ENCODE measurements at places on chromosomes 1 and 21.

GRCh38 chr1:229863651-229864545 lies 203.1 kb upstream of the GALNT2 start:
- no peak for DNase-seq

DNA sequence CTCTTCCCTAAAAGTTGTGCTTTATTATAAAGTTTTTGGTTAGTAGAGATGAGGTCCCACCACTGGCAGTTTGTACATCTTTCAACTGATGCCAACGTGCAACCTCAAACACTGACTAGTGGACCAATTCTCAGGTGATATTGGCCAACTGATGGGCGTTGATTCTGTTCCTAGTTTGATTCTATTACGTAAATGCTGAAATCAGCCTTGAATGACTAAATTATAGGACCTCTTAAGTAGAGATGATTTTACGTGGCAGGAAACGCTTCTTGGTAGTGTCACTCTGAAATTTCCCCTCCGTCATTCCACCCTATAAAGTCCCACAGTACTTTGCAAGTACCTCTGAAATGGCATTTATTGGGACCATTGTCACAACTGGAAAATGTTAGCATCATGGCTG lies 8.8 kb upstream of the FNDC7 start:
- DNase-seq = no peak

- peak; percentile 49 for DNase-seq
Measured at GRCh38 chr1:231590453-231591198, 36.0 kb upstream of the DISC1 start.

DNA sequence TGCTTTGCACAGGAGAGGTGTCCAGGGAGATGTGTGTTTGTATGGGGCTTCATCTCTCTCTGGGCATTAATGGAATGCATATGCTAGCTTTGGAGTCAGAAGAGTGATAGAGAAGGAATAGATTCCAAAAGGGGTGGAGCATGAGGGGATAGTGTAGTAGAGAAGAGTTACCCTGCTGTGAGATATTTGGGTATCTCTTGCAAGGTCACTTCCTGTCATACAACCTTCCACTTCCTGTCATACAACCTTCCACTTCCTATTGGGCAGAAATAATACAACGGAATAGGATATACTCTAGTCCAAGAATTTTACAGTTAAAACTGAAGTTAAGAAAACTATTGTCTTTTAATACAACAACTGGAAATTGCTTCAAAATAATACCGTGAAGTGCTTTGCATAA lies 351.8 kb upstream of the FMN2 start:
- DNase-seq = no peak

DNA sequence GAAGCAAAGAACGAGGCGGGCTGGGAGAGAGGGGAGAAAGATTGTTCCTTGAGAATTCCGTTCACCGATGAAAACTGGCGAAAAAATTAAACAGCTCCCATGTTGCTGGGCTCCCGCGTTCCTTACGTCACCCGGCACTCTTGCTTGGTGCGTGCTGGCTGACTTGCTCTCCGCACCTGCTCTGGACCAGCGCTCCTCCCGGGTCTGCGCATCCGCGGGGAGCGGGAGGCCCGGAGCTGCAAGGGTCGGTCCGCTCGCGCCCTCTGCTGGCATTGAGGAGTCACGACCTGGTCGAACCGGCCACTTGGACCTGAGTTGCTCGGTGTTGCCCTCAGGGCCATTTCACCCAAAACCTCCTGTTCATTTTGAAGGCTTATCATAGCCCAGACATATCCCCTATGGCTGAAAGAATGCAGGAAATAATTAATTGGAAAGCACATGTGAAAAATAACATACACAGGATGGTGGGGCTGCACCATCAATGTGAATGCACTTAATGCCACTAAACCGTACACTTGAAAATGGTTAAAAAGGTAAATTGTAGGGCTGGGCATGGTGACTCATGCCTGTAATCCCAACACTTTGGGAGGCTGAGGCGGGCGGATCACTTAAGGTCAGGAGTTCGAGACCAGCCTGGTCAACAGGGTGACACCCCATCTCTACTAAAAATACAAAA lies 98.9 kb upstream of the BACE2 start:
- peak; percentile 8 for DNase-seq

GRCh38 chr1:220594356-220594755 lies 66.4 kb downstream of the MARK1 start:
- no peak for DNase-seq

GRCh38 chr1:85342207-85342606 lies 65.8 kb upstream of the BCL10 start:
- DNase-seq = no peak

GRCh38 chr1:48878191-48878940 lies 101.7 kb upstream of the BEND5 start:
- DNase-seq = no peak

DNA sequence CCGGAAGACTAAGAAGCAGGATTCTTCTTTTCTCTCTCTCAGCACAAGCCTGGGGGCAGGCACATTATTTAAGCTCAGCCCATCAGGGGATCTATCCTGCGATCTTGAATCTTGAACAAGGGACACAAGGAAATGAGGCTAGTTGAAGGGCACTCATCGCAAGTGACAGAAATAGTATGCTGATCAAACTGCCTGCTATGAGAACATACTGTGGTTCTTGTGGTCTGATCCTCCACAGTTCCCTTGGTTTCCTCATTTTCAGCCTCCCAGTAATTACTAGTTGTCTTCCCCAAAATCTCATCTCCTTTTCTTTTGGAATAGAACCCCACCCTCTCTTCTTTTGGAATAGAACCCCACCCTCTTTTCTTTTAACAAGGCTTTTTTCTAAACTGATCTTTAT lies 6.5 kb downstream of the ANKRD45 start:
- DNase-seq = no peak

DNA sequence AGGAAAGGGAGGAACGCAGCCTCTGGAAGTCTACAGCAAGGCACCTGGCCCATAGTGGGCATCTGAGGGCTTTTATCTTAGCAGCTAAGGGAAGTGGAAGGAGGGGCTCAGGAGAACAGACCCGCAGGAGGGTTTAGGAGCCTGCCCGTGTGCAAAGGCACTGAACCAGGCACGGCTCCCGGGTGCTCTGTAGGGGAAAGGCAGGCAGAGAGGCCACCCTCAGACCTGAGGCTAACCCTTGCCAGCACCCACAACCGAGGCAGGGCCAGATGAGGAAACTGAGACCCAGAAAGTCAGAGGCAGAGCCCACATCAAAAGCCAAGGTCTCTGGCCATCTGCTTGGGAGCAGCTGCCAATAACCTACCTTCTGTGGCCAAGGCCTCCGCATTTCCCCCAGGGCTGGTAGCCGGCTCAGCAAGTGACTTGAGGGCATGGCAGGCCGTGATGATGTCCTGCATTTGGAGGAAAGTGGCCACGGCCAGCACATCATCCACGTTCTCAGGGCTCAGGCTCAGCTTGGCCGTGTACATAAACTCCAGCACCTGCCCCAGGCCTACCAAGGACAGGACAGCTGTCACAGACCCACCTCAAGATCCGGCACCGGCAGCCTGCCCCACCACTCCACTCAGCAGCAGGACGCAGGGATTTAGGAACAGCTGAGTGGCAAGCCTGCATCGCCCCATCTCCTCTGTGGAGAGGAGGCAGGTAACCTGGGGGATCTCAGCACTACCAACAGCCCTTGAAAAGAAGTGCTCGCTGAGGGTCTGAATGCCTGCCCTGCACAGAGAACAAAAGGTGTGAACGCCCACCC lies 29.1 kb downstream of the ZBTB17 start:
- no peak for DNase-seq

All from AG04450 (cell line).